ENCODE measurements at places on chromosomes 5 and 9.

DNA sequence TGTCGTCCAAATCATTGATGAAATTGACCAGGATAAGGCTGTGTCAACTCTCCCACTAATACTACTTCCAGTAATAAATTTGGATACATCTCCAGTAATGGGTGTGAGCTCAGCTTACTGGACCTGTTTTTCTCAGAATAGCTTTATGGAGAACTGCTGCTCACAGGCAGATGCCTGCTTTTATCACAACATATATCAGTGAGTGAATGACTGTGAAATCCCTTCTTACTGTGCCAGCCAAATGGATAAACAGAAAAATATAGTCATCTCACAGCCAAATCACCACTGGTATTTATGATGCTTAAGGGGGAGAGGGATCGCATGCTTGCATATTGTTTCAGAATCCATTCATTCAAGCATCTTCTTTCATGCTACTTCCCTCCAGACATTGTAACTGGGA is 148.4 kb upstream of the PAPPA start:
- no peak for DNase-seq

- no peak for DNase-seq
Measured at GRCh38 chr5:148956477-148957385, 106.1 kb downstream of the SH3TC2 start.

- DNase-seq: no peak
Measured at GRCh38 chr5:22372826-22373660, 480.1 kb downstream of the CDH12 start.

DNA sequence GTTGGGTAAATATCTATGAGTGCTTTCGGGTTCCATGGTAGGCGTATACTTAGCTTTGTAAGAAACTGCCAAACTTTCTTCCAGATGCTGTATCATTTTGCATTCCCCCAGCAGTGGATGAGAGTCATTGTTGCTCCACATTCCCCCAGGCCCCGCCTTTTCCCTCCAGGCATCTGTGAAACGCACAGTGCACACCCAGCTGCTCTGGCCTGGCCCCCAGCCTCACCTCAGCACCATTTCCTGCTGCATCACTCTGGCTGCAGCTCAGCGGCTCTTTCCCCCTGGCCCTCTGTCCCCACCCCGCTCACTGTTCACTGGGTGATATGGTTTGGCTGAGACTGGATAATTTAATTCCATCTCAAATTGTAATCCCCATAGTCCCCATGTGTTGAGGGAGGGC is 76.6 kb upstream of the SPTLC1 start:
- no peak for DNase-seq

GRCh38 chr9:82570226-82570625 is 492.7 kb downstream of the RASEF start:
- no peak for DNase-seq

DNA sequence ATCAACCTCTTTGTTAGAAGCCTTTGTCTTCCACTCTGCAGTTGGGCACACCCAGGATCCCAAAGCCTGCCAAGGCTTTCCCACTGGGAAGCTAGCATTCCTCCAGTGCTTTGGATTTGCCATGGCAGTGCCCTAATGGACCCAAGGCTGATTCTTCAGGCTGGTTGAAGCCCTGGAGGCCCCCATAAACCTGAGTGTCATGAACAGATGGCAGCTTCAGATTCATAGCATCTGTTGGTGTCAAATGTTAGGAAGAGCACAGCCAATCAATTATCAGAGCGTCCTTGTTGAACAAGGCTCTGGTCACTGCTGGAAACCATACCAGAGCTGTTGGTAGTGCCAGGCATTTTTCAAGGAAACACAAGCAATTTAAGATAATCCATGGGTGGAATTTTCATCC is 241.1 kb upstream of the KLF4 start:
- no peak for DNase-seq

GRCh38 chr5:43396762-43397304 is 15.4 kb downstream of the CCL28 start:
- peak; percentile 51 for DNase-seq

DNA sequence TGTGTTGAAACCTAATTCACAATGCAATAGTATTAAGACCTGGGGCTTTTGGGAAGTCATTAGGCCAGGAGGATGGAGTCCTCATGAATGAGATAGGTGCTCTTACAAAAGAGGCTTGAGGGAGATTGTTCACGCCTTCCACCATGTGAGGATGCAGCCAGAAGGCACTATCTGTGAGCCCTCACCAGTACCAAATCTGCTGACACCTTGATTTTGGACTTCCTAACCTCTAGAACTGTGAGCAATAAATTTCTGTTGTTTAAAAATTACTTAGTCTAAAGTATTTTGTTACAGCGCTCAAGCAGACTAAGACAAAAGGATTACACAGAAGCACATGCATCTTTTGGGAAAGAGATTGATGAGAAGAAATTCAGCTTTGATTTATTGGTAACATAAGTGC is 232.9 kb upstream of the NR4A3 start:
- DNase-seq: no peak

- DNase-seq: peak; percentile 17
Measured at GRCh38 chr9:34413231-34413852, 36.6 kb upstream of the MYORG start.

- no peak for DNase-seq
Measured at GRCh38 chr5:174490728-174491127, 233.7 kb upstream of the MSX2 start.

GRCh38 chr9:34907044-34907443 is 51.0 kb upstream of the PHF24 start:
- DNase-seq: no peak

DNA sequence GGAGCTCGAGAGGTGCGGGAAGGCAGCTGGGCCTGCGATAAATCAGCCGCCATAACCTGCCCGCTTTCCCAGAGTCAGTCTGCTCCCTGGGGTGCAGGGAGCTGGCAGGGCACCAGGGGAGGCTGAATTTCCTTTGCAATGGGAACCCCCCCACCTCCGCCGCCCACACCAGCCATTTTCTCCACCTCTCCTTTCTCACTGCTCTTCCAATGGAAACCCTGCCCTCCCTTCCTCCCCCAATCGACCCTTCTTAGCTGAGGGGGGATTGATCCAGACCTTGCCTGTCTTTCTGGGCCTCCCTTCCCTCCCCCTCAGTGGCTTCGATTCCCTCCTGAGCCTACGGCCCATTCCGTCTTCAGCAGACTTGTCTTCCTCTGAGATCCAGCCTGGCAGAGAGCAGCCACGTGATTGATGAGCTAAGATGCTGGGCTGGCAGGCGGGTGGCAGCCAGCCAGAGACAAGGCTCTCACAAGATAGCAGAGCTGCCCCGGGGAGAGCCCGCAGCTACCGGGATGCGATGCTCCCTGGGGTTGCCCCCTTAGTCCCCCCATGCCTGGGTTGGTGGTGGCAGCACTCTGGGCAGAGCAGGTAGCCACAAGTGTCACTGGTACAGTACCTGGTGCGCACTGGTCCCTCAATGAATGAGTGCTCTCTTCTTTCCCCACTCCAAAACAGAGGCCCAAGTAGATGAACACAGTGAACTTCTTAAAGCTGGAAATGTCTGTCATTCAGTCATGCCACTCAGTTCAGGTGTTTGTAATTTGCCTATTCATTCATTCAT is 53.7 kb upstream of the FABP6 start:
- no peak for DNase-seq

DNA sequence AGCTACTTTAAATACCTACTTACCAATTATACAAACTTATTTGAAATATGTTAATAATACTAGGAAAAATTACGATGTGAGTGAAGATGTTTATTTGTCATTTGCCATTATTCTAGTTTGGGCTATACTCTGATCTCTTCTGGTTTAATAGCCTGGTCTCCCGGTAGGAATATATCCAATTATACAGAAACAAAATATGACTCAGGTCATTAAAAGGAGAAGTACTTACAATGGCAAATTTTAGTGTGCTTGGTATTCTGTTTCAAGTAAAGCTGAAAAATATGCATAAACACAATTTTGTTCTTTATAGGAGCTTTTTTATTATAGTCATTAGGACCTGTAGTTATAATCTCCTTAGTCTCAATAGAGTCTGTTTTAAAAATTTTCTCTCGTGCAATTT is 176.8 kb downstream of the SLCO4C1 start:
- DNase-seq: no peak
